ENCODE measurements at places on chromosomes 12 and 14.

- no peak for DNase-seq
Observed at GRCh38 chr14:54392131-54392859, 4.5 kb upstream of the CDKN3 start.

DNA sequence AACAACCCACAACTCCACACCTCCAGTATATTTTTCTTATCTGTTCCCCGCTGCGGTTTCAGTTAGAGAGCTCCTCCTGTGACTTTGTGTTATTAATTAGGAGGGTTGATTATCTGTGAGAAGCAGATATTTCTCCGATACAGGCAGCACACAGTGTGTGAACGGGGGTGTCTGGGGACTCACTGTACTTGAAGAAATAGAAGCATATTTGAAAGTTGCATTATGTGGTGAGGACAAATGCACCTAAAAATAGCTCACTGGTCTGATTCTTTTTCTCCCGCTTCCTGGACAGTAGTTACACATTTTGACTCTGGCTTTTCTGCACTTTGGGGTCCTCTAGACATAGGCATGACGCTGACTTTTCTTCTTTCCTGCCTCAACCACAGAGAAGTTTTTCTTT is 277.7 kb downstream of the VRK1 start:
- DNase-seq: no peak

- DNase-seq: no peak
Observed at GRCh38 chr12:31316891-31317290, 9.1 kb downstream of the SINHCAF start.

- no peak for DNase-seq
Observed at GRCh38 chr14:50062438-50063085, 53.8 kb downstream of the VCPKMT start.

DNA sequence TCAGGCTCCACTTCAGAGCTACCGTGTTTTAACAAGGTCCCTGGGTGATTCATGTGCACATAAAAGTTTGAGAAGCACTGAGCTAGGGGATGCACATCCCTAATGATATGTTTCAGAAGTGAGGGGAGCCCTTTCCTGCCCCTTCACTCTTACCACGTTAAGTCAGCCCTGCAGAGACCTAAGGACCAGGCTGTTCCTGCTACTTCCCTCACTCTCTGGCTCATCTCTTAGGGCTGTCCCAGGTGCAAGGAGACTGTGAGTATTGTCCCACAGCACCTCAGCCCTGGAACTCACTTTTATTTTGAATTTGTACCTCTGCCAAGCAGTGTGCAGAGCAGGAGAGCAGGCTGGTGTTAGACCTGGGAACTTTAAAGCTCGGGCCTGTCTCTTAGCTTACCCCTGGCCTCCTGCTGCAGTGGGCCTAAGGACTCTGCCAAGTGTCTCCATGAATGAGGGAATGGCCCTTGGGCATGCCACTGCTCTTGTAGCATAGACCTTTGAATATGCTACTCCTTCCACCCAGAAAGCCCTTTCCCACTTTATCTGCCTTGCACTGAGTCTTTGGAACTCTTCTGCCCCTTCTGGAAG is 11.0 kb upstream of the SUSD6 start:
- no peak for DNase-seq
